NCI-H524 (cell line): ENCODE measurements at places on chromosomes 4 and X.

GRCh38 chr4:119016636-119017035 is 119.0 kb upstream of the MYOZ2 start:
- no peak for DNase-seq

- no peak for DNase-seq
Observed at GRCh38 chr4:163273922-163274321, 58.5 kb downstream of the NPY1R start.

GRCh38 chr4:12022409-12022808 is 593.7 kb upstream of the HS3ST1 start:
- no peak for DNase-seq

DNA sequence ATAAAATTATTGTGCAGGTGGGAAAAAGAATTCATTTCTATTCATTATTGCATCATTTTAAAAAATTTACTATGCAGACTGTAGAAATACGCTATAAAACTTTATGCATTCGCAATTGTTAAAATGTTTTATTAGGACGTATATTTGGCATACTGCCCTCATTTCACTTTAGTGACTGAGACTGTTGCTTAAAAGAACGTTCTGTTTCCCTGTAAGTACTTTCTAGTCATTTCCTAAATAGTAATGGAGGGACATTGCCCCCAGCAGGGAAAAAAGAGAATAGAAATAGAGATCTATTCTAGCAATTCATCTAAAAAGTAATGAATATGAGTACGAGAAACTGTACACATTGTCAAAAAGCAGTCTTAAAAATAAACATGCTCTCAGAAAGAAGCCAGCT is 1295.8 kb upstream of the TENM3 start:
- DNase-seq = peak; percentile 2

GRCh38 chr4:1819284-1819683 is 26.2 kb downstream of the FGFR3 start:
- no peak for DNase-seq

DNA sequence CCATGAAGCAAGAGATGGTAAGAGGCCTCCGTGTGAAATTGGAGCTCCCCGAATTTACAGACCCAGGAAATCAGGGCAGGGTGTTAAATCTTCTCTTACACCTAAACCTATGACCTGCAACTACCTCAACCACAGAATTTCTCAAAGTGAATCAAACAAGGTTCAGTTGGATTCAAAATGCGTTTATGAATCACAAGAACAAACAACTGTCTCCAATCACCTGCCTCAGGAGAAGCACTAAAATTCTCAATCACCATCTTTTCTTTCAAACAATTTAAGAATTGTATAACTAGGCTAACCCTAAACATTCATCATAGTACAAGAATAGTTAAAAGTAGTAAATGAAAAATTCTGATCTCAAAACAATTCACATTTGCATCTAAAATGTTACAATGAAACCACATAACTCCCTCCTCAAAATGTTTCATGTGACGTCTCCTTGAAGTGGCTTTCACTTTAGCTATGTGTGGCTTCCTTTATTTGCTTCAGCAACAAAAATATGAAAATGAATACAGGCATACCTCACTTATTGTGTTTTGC is 19.2 kb downstream of the PPP3CA start:
- DNase-seq = no peak

DNA sequence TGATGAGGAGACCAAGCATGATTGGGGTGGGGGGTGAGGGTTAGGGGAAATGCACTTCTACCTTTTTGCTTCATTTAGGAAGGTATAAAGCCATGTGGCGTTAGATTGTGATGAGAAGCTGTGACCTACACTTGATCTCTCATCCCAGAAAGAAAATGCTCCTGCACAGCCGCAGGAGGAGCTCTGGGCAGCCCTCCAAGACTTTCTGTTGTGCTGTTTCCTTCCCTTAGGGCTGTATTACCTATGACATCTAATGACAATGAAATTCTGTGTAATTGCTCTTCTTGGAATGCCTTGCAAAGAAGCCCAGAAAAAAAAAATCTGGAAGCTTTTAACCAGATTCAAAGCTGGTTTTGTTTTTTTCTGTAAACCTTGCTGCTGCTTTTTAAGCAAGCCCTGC is 13.4 kb downstream of the PRPS2 start:
- DNase-seq = no peak

DNA sequence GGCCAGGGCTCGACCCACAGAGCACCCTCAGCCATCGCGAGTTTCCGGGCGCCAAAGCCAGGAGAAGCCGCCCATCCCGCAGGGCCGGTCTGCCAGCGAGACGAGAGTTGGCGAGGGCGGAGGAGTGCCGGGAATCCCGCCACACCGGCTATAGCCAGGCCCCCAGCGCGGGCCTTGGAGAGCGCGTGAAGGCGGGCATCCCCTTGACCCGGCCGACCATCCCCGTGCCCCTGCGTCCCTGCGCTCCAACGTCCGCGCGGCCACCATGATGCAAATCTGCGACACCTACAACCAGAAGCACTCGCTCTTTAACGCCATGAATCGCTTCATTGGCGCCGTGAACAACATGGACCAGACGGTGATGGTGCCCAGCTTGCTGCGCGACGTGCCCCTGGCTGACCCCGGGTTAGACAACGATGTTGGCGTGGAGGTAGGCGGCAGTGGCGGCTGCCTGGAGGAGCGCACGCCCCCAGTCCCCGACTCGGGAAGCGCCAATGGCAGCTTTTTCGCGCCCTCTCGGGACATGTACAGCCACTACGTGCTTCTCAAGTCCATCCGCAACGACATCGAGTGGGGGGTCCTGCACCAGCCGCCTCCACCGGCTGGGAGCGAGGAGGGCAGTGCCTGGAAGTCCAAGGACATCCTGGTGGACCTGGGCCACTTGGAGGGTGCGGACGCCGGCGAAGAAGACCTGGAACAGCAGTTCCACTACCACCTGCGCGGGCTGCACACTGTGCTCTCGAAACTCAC is 3.6 kb downstream of the MID1IP1 start:
- DNase-seq = peak; percentile 54

DNA sequence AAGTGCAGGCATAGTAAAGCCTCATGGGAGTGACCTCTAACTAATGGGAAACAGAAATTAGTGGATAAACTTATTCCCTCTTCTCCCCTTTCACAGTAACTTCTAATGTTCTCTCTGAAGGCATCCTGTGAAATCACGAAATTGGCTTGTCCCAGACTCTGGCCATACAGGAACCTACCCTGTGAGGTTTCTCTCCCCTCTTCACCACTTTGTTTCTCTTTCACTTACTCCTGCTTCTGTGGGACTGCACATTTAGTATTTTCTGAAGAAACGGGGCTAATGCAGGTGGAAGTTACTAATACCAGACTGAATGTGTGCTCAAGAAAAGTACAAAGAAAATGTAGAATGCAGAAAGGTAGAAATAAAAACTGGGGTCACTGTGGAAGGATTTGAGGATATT is 20.0 kb downstream of the ZNF330 start:
- no peak for DNase-seq

GRCh38 chrX:115233497-115234455 is at the start of gene LRCH2:
Gene LRCH2, minus strand, starts transcription at chrX:115234096. Its CDS starts 55 bp downstream, at chrX:115234041.
- peak; percentile 62 for DNase-seq

GRCh38 chr4:57051095-57051494 is 59.1 kb downstream of the IGFBP7 start:
- DNase-seq = no peak

DNA sequence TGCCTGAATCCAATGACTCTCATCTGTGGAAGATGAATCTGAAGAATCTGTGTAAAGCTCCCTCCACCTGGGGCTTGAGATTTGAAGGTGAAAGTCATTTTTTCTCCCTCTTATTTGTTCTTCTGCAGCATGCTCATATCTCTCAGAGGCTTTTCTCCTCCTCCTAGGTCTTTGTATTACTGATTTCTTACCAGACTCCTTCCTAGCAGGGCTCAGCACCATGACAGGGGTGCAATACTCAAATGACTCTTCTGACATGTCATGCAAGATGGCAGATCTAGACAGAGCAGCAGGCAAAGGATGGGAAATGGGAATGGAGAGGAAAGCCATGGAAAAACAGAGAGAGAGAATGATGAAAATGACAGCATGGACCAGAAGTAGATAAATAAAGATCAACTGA is 118.3 kb downstream of the TMA16 start:
- DNase-seq = no peak

GRCh38 chr4:80192937-80193336 is 4.4 kb upstream of the PRDM8 start:
- DNase-seq = no peak

DNA sequence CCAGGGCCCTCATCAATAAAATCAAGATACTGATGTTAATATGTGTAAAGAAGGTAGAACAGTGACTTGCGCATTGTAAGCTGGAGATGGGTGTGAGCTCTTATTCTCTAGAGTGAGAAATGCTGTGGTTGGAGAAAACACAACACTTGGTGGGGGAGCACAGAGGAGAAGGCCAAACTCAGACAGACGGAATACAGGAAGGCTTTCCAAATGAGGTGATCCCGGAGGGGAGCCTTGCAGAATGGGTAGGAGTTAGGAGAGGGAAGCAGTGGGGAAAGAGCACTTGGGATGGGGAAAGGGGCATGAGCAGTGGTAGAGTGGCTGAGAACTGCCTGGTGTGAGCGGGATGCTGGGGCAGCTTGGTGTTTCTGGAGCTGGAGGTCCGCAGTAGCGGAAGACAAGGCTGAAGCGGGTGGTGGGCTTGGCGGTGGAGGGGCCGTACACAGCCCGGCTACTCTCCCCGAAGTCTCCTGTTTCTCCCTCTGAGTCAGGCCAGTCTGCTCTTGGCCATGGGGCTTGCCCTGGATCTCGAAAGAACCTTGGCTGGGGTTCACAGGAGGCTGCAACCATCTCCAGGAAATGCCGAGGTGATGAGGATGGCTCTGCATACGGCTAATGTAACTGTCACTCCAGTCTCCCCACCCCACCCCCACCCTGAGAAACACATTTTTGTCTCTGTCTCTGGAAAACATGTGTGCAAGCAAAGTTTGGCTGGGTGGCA is 11.3 kb upstream of the PLAC1 start:
- no peak for DNase-seq

GRCh38 chr4:41304221-41304620 is 47.5 kb downstream of the UCHL1 start:
- no peak for DNase-seq

- DNase-seq = no peak
Observed at GRCh38 chrX:23332101-23332887, 2.4 kb upstream of the PTCHD1 start.

GRCh38 chr4:182929296-182929695 is 12.1 kb upstream of the DCTD start:
- DNase-seq = no peak

DNA sequence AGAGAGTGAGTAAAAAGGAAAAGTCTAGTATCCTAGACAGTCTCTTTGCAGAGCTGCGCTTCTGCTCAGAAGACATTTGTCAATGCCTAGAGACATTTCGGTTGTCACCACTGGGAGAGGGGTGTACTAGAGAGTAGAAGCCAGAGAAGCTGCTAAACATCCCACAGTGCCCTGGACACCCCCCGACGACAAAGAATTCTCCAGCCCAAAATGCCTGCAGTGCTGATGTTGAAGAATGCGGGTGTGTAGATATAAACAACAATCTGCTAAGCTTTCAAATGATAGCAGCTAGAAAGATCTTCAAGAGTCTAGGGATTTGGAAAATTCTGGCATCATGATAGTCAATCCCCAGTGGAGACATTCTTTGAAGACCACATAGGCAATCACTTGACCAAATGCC is 90.1 kb downstream of the PALLD start:
- no peak for DNase-seq

DNA sequence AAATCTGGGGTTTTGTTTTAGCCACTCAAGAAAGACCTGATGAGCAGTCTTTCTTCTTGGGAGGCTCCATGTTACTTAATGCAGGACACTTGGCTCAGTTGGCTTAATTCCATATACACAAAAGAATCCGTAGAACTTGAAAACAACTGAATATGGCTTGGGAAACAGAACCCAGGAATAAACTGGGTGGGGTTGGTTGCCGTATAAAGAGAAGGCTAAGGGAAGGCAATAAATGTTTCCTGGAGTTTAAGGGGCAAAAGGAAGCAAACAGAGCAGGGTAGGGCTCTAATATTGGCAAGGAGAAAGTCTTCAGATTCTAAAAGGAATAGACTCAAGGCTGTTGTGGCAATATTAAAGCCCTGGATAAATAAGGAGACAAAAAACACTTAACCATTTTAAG is 8.4 kb downstream of the TNMD start:
- DNase-seq = no peak

GRCh38 chrX:36087366-36087765 is 167.8 kb downstream of the CFAP47 start:
- DNase-seq = no peak

GRCh38 chr4:124970011-124970410 is 257.5 kb upstream of the ANKRD50 start:
- no peak for DNase-seq

DNA sequence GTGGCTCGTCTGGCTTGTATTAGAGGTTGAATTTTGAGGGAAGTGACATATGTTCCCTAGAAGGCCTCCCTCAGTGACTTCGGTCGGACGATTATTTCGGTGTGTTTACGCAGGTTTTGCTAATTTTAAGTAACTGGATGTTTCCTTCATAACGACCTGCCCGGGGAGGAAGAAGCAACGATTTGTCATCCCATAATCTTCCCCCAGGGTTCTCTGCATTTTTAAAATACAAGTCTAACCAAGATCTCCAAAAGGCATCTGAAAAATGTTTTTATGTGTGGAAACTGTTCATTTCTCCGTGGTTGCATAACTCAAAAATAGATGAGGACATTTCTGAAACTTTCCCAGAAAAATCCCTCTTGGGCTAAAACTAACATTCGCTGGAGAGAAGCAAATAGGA is 195.4 kb downstream of the SHOX start:
- no peak for DNase-seq

DNA sequence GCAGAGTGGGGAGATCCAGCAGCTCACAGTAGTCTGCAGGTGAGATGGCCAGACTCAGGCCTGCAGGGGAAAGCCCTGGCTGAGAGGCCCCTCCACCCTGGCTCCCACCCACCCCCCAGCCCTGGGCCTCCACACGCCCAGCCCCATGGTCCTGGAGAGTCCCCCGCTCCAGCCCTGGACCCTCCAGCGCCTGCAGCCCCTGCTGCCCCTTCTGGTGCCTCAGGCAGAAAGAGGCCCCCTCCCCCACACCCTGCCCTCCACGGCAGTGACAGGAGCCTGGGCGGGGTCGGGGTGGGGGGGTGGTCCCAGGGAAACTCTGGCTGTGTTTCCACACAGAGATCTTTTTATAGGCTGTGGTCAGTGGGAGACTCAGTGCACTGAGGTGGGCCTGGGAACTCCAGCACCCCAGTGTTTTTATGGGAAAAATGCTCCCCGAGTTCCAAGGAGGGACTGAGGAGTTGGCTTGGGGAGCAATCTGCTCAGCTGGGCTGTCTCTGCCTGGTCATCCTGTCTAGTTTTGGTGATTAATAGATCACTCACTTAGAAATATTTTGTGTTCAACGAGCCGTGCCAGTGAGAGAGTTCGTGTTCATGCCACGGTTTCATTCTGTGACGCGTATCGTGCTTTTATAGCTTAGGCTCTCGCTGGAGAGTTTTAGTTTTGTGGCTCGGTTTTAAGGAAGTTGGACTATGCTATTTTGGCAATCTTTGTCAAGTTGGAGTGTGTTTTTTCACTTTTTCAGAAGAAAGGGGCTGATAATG is 53.1 kb upstream of the HGFAC start:
- DNase-seq = no peak

DNA sequence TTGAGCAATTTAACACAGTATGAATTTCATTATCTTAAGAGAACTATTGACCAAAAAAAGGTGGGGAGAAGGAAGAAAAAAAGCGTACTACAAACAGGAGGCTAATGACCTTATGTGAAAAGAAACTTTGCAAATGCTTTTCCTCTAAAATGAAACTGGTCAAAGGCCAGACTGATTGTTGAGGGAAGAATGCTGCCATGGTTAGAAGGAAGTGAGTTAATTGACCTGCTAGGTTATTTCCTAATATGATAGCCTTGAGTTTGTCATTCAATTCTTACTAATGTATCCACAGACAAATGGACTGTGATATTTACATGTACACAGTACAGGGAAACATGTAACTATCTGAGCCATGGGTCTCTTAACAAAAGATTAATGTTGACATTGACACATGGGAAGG is 132.8 kb downstream of the PCDH19 start:
- no peak for DNase-seq
